Activated CD8-positive, alpha-beta memory T cell treated with anti-CD3 and anti-CD28 coated beads for 36 hours (primary cell): ENCODE measurements at places on chromosomes 4 and X. TPM values are rescaled to one million over a fixed set of nuclear protein-coding genes. Genes with fewer than 3 reads are reported as not detected.

The PRDM5 gene
- total RNA-seq, result 0.48 TPM

The EPHA5 gene
- not detected for total RNA-seq

The RUFY3 gene
- total RNA-seq, result 12.1 TPM

The DKK2 gene
- not detected for total RNA-seq

The GUCY1A1 gene
- total RNA-seq, result 0.11 TPM

The STS gene
- 1.9 TPM for total RNA-seq

The FHDC1 gene
- total RNA-seq, result 0.06 TPM
